ENCODE measurements at places on chromosomes 4 and X.

- DNase-seq, result no peak
Observed at GRCh38 chrX:71859637-71860036, 51.0 kb upstream of the NHSL2 start.

DNA sequence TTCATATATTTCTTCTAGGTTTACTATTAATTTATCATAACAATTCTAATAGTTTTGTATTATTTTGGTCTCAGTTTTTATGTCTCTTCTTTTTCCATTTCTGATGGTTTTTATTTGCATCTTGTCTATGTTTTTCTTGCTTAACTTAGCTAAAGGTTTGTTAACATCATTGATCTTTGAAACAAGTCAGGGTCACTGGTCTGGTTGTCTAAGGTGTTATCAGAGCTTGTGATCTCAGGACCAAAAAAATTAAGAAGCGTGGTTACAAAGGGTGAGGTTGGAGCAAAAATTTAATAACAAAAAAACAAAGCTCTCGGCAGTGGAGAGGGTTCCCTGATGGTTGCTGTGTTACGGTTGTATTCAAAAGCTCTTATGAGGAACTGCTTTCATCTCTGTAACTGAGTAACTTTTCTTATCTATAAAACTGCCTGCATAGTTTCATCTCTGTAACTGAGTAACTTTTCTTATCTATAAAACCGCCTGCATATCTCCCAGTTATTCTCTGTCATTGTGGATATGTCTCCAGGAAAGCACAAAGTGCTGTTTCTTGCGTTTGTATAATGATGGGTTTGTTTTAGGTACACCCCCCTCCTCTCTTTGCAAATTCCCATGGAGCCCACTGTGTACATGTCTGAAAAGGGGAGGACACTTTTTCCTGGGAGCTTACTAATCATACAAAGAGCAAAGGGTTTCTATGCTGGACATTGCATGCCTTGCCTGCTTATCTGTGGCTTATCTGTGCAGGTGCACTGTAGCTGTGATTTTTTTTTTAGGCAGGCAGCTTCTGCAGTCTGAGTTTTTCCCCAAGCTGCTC is 62.4 kb upstream of the UGT2B15 start:
- no peak for DNase-seq

- DNase-seq, result no peak
Observed at GRCh38 chr4:156643826-156644225, 327.8 kb downstream of the PDGFC start.

DNA sequence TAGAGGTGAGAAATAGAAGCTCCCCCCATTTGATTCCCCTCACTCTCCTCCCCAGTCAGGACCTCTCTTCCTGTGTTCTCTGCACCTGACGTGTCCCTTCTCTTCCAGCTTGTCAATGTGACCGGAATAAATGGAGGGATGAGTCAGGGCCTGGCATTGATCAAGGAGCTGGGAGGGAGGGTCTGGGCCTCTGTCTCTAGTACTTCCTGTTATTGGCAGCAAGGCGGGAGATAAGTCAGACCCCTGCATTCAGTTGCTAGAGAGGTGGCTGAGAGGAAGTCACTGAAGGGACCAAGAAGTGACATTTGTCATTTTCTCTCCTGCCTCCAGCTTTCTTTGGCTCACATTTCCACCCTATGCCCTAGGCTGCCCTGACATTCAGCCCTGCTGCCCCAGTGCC is 35.1 kb upstream of the ZNF41 start:
- no peak for DNase-seq

- no peak for DNase-seq
Observed at GRCh38 chr4:41285202-41285863, 28.6 kb downstream of the UCHL1 start.

DNA sequence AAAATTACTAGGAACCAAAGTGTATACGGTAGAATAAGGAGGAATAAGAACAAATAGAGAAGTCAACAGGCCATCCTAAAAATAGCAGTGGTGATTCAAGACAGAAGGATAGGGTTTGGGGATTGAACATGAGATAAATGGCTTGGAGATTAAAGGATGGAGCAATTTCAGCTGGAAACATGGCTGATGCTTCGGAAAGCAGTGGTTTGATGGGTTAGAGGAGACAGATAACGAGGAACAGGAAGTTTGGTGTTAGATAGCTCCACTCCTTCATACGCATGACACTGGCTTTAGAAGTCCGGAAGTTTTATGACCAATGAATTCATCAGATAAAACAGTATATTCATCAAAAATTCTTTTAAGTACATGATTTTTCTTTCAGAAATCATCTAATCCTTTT is 70.8 kb upstream of the GALNTL6 start:
- DNase-seq, result no peak

Measured in GOT3 (cell line).